NCI-H146 (cell line): ENCODE measurements at places on chromosomes 7 and 10.

- DNase-seq = no peak
Measured at GRCh38 chr10:23826421-23826820, 382.5 kb upstream of the KIAA1217 start.

DNA sequence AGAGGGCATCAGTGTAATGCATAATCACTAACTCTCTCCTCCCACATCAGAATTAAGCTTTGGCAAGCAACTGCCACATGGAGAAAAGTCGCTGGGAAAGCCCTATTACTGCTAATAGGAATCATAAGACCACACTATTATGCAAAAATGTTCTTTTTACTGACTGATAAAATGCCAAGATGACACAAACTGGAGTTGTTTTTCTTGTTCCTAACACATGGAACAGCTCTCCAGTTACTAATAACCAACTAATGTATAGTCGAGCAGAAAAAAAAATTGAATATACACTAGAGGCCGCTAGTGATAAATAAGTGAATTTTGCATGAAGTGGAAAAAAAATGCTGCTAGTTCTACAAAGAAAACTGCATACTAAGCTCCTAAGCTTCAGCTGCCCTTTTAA lies 165.6 kb downstream of the TPK1 start:
- no peak for DNase-seq

DNA sequence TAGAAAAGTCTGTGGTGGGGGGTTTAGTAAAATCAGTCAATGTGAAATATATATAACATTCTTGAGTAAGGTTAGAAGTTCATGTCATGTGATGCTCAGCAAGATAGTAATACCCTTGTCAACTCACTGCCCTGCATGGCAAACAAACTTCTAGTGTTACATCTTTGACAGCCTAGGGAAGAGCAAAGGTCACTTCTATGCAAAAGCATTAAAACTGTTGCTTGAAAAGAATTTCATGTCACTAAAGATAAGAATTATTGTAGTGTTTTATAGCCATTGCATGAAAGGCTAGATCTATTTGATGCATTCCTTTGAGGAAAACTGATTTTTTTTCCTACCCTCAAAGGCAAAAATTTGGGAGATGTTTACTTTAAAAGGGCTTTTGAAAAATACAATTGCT lies 176.0 kb downstream of the SKAP2 start:
- no peak for DNase-seq

GRCh38 chr7:18128846-18129245 lies 101.2 kb upstream of the PRPS1L1 start:
- DNase-seq = no peak

DNA sequence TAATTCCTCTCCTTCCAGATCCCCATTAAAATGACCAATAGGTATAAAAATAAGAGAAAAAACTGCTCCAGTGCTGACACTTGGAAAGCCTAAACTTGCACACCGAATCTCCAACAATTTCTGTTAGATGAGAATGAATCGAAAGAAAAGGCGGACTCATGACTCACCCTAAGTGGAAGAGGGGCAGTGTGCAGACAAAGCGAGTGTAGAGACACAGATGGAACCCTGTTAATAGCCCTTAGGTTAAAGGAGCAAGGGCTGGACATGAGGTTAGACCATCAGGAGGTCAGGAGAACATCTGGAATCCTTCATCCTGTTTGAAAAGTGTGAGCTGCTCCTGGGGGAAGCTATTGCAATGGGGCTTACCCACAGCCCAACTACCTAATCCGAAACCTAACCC lies 103.4 kb upstream of the GLI3 start:
- DNase-seq = no peak

GRCh38 chr10:35460852-35461460 lies 124.6 kb downstream of the CCNY start:
- peak; percentile 22 for DNase-seq

- no peak for DNase-seq
Measured at GRCh38 chr7:159310457-159311171, 165.9 kb upstream of the VIPR2 start.

- DNase-seq = no peak
Measured at GRCh38 chr7:84152995-84153394, 41.6 kb downstream of the SEMA3A start.

- no peak for DNase-seq
Measured at GRCh38 chr10:4407783-4408182, 418.2 kb upstream of the AKR1E2 start.

DNA sequence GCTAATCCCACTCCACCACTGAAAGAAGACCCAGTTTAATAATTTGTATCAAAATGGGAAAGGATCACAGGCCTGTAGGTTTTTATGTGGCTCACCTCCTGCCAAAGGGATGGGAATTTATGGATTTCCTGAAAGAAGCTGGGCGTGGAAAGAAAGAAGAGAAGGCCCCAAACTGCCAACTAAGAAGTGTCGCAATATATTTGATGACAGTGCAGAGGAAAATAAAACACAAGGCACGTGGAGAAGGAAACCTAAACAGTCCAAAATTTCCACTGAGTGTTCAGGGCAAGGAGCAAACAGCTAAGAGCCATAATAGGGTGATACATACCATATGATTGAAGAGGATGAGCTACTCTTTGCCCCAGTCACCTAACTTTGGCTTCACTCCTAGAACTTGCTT lies 667.2 kb downstream of the GATA3 start:
- DNase-seq = no peak

- no peak for DNase-seq
Measured at GRCh38 chr7:40470091-40470592, 335.3 kb downstream of the SUGCT start.

DNA sequence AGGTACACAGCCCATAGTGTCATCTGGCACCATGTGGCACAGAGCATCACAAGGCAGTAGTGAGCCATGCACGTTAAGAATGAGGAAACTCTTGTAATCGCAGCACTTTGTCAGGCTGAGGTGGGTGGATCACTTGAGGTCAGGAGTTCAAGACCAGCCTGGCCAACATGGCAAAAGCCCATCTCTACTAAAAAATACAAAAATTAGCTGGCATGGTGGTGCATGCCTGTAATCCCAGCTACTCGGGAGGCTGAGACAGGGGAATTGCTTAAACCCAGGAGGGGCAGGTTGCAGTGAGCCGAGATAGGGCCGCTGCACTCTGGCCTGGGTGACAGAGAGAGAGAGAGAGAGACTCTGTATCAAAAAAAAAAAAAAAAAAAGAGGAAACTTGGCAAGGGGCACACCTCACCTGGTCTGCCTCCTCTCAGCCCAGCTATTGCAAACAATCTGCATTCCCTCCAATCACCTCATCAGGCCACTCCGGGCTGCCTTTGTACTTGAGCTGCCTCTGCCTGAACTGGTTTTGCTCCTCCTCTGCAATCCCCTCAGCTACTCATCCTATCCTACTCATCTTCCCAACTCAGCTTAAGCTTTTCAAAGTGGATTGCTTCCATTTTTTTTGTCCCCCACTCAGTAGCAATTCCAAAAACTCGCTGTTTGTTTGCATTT lies 46.0 kb upstream of the OPTN start:
- DNase-seq = peak; percentile 77

- DNase-seq = no peak
Measured at GRCh38 chr7:142785841-142786250, 15.1 kb downstream of the PRSS2 start.

- no peak for DNase-seq
Measured at GRCh38 chr10:108583877-108584276, 1339.4 kb downstream of the XPNPEP1 start.

DNA sequence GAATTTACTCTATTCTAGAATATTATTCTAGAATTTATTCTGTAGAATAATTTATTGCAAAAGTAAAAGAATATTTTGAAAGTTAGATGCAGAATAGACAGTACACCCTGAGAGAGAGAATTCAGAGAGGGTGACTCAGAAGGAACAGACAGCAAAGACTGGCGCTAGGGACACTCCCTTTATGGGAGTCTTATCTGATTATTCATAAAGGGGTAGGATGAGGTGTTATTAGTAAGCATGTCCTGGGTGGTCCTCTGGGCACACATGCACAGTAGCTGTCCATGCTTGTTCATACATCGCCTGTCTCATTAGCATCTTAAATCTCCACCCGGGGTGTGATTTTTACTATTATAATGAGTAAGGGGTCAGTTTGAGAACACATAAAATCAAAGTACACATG lies 100.1 kb downstream of the XPNPEP1 start:
- DNase-seq = no peak

GRCh38 chr10:62866941-62867340 lies 50.8 kb upstream of the EGR2 start:
- DNase-seq = no peak

- DNase-seq = no peak
Measured at GRCh38 chr7:7178906-7179305, 3.4 kb upstream of the C1GALT1 start.

DNA sequence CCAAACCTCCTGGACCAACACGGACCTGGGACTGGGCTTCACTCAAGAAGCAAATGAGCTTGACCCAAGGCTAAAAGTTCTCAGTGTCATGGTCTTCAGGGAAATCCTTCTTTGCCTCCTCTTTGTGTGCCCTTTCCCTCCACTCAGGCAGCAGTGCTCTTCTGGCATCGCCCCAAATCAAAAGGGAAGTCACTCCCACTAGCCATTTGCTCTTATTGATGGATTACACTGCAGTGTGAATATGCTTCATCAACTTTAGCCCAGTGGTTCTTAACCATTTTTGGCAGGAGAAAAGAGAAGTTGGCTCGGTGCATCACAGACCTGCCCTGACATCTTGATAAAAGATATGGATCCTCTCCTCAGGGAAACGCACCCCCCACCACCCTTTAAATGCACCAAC lies 19.2 kb upstream of the IKZF1 start:
- DNase-seq = no peak

DNA sequence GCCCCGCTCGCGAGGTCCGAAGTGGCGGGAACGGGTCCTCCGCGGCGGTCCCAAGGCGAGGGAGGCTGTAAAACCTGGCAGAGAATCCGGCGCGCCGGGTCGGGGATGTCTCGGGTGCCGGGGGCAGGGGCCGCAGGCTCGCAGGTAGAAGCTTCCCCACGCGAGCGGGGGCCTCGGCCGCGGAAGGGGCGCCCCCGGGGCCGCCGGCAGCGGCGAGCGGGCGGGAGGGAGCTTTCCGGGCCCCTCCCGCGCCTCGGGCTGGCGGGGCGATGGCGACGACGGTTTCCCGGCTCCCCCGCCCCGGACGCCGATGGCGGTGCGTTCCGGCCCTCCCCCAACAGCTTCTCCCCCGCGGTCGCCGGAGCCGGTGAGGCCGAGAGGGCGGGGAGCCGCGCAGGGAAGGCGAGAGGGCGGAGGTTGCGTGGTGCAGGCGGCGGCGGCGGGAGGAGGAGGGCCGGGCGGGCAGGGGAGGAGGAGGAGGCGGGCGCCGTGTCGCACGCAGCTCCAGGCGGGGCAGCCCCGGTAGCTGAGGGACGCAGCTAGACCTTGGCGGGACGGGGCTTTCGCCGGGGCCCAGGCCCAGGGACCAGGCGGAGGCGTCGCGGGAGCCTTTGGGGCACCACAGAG lies at the start of gene CUL1:
Gene CUL1, plus strand, starts transcription at position 507 of the 627 bp plus-strand sequence. CDS start 31,220 bp downstream, outside the sequence.
- DNase-seq = peak; percentile 83

GRCh38 chr7:18037609-18038008 lies 10.0 kb upstream of the PRPS1L1 start:
- DNase-seq = no peak

- peak; percentile 16 for DNase-seq
Measured at GRCh38 chr7:142357953-142358520, 100.2 kb upstream of the PRSS58 start.

- DNase-seq = no peak
Measured at GRCh38 chr7:28069807-28070206, 110.8 kb downstream of the JAZF1 start.

DNA sequence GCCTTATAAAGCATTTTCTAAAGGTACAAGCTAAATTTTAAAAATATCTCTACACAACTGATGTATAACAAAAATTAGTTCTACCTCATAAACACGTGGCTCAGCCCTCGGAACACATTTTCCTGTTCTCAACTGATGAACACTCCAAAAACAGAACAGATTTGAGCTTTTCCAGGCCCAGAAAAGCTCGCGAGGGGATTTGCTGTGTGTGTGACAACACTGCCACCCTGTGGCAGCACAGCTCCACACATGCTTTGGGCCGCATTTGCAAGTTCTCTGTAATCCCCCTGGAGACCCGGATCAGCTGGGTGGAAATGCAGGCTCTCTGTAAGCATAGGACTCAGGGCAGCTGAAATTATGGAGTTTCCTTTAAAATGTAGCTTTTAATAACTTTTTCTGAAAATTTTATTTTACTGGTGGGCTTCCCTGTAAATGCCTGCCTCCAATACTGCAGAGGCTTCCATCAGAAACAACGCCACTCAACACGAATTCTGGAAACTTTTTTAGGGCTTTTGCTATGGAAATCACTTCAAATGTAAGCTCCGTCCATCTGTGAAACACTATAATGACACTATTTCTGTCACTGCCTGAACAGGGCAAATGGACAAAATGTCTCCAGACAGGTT lies 155.5 kb downstream of the COBL start:
- DNase-seq = peak; percentile 60

DNA sequence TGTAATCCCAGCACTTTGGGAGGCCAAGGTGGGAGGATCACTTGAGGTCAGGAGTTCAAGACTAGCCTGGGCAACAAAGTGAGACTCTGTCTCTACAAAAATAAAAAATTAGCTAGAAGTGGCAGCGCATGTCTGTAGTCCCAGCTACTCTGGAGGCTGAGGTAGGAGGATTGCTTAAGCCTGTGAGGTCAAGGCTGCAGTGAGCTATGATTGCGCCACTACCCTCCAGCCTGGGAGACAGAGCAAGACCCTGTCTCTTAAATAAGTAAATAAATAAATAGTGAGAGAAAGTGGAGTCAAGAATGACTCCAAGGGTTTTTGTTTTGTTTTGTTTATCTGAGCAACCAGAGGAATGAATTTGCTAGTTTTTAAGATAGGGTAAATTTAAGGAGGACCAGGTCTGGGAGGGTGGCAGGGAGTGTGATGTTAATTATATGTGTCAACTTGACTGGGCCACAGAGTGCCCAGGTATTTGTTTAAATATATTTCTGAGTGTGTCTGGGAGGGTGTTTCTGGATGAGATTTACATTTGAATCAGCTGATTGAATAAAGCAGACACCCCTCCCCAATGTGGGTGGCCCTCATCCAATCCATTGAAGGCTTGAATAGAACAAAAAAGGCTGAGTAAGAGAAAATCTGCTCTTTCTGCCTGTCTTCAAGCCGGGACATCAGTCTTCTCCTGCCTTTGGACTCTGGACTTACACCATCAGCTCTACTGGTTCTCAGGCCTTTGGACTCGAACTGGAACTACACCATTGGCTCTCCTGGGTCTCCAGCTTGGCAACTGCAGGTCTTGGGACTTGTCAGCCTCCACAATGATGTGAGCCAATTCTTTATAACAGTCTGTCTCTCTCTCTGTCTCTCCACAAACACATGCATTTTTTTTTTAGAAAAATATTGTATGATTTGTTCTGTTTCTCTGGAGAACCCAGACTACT lies 23.5 kb downstream of the IMPDH1 start:
- no peak for DNase-seq

- DNase-seq = no peak
Measured at GRCh38 chr7:77783545-77783944, 14.7 kb downstream of the TMEM60 start.

- no peak for DNase-seq
Measured at GRCh38 chr7:48004638-48005037, 24.3 kb downstream of the SUN3 start.

GRCh38 chr7:101743241-101743994 lies 74.0 kb upstream of the CUX1 start:
- DNase-seq = peak; percentile 76
